Tongue (tissue), 3 donors: ENCODE measurements at places on chromosomes 6 and 20. TPM values are rescaled to one million over a fixed set of nuclear protein-coding genes. Genes with fewer than 3 reads are reported as not detected.

DNA sequence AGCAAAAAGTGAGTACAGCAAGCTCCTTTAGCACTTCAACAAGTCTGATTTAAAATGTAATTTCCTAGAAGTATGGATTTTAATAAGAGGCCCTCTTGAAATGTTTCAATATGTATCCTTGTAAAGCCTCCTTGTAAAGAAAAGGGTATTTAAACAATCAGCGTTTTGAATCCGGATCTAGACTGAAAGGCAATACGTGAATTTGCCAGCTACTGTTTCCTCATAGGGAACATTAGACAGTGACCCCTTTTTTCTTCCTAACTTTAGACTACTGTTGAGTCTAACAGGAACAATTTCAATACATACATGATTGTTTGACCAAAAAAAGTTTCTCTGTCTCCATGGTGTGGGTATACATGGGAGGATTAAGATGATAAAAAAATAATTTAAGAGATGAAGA is 395.0 kb downstream of the TFAP2A start:
- DNase-seq: no peak

CST9L gene
- total RNA-seq: not detected

ASXL1 gene
- 65.6 TPM for total RNA-seq

CAP2 gene
- 69.1 TPM for total RNA-seq

- no peak for DNase-seq
Observed at GRCh38 chr6:89917216-89917615, 22.9 kb downstream of the GJA10 start.

DNA sequence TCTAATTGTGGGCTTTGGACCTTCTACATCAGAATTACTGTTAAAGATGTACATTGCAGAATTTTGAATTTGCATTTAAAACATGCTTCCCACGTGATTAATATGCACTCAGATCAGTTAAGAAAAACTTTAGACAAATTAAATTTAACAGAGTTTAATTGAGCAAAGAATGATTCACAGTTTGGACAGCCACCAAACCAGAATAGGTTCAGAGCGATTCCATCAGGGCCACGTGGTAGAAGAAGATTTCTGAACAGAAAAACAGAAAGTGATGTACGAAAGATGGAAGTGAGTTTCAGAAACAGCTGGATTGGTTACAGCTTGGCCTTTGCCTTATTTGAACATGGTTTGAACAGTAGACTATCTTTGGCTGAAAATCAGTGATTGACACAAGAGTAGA is 704.2 kb upstream of the MAP3K7 start:
- no peak for DNase-seq
